ENCODE measurements at places on chromosomes 2 and 18.
A peak's percentile ranks its signal among the peaks of the same experiment; 100 is the strongest.

- peak; percentile 85 for DNase-seq
Observed at GRCh38 chr2:168138374-168138773, 109.0 kb downstream of the STK39 start.

DNA sequence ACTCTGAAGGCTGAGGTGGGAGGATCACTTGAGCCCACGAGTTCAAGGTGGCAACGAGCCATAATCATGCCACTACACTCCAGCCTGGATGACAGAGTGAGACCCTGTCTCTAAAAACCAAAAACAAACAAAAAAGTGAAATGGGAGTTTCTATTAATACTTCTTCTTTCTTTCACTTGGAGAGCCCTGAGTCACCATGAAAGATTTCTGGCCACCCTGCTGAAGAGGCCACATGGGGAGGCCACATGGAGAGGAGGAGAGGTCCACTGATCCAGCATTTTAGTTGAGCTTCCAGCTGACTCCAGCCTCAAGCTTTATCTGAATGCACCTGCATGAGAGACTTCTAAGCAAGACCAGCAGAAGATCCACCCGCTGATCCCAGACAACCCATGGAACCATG lies 74.2 kb upstream of the LAPTM4A start:
- DNase-seq, result no peak

- DNase-seq, result no peak
Observed at GRCh38 chr2:230697676-230698075, 15.0 kb upstream of the CAB39 start.

DNA sequence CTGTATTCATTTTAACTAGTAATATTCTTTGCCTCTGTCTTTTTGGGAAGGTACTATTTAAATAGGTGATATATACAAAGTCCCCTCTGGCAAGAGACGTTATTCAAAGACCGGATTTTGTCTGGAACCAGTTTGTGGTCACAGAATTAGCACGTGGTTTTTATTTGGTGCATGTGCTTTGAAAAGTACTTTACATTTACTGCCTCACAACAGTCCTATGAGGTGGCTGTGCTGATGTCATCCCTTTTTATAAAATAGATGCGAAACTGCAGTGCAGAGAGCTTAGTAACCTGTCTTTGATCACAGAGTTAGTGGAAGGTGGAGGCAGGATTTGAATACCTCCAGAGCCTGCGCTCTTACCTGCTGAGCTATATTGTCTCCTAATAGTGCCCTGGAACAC lies 4.0 kb downstream of the LPIN1 start:
- no peak for DNase-seq

DNA sequence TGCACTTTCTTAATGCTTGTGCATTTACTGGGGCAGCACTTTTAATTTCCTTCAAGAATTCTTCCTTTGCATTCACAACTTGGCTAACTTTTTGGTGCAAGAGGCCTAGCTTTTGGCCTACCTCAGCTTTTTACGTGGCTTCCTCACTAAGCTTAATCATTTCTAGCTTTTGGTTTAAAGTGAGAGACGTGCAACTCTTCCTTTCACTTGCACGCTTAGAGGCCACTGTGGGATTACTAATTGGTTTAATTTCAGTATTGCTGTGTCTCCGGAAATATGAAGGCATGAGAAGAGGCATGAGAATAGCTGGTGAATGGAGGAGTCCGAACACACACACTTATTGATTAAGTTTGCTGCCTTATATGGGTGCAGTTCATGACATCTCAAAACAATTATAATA lies 354.1 kb downstream of the DLGAP1 start:
- DNase-seq, result no peak

All from right hindlimb (tissue), 1 donor.